ENCODE measurements at places on chromosomes 12 and 14. TPM values are rescaled to one million over a fixed set of nuclear protein-coding genes. Genes with fewer than 3 reads are reported as not detected.

DNA sequence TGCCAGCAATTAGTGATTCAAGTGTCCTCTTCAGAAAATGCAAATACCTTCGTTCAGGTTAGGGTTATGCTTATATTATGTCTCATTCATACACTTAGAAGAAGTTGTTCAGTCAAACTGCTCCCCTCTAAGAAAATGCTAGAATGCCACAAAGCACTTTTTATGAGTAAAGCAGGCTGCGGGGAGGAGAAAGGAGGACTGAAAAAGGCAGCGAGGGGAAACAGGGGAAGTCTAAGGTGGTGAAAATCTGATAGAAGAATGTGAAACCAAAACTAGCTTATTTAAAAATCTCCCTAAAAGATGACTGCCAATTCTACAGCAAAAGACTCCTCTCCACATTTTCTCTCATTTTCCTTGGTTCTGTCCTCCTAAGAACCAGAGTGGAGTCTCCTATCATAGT is 70.1 kb downstream of the PRKD1 start:
- DNase-seq, result no peak

DNA sequence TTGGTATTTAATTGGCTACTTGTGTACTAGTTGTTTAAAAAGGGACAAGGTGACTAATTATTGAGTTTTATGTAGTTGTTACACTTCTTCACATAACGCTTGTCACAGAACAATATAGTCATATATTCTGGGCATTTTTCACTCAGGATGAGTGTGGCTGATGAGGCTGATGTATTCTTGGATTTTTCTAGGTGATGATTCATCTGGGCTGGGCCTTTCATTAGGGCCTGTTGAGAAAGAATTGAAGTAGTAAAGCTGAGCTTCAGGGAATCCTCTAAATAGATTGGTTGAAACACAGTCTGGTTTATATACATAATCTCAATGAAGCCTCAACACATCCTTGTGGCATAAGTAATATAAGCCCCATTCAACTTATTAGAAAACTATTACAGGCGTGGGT is 445.7 kb downstream of the DAD1 start:
- DNase-seq, result no peak

The PIWIL1 gene
- total RNA-seq, result not detected

GRCh38 chr14:83632375-83632774 is 1897.6 kb upstream of the FLRT2 start:
- DNase-seq, result no peak

GRCh38 chr14:76581592-76581991 is 179.7 kb upstream of the VASH1 start:
- DNase-seq, result no peak

The SYNDIG1L gene
- total RNA-seq, result not detected

GRCh38 chr12:19988948-19989347 is 379.4 kb upstream of the PDE3A start:
- DNase-seq, result no peak

- no peak for DNase-seq
These were observed 169.5 kb upstream of the FKBP4 start for GRCh38 chr12:2625289-2625612.
